ENCODE measurements at places on chromosomes 6 and 20.

GRCh38 chr6:19450651-19451050, 386.5 kb upstream of the ID4 start:
- DNase-seq, result no peak

DNA sequence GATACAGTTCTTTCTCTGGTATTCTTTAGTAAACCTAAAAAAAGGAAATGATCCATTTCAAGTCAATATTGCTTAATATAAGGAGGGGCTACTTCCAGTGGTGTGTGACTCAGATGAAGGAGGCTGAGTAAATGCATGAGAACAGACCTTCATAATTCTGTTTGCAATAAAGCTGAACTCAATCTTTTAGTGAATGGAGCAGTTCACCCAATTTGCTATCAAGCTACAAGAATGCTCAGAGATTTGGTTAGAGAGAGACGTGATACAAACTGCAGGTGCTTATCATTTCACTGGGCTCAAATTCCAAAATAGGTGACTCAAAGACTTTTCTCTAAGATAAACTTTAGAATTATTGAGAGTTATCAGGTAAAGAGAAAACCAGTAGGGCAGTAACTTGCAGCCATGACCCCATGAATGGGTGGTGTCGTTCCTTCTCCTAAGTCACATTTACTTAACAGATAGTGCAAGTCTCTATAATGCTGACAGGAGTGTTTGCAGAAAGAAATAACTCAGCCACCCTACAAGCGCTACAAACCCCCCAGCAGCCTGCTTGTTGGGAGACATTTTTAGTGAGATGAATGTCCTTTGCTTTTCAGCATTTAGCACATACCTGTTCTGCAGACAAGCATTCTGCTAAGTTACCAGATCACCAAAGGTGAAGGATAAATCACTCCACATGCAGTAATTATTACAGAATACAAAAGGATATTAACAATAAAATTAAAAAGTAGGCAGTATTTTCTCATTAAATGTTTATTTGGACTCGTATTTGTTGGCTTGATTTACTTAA, 16.4 kb upstream of the BLOC1S5 start:
- peak; percentile 42 for DNase-seq

GRCh38 chr6:46898006-46898405, 23.7 kb downstream of the ADGRF5 start:
- no peak for DNase-seq

DNA sequence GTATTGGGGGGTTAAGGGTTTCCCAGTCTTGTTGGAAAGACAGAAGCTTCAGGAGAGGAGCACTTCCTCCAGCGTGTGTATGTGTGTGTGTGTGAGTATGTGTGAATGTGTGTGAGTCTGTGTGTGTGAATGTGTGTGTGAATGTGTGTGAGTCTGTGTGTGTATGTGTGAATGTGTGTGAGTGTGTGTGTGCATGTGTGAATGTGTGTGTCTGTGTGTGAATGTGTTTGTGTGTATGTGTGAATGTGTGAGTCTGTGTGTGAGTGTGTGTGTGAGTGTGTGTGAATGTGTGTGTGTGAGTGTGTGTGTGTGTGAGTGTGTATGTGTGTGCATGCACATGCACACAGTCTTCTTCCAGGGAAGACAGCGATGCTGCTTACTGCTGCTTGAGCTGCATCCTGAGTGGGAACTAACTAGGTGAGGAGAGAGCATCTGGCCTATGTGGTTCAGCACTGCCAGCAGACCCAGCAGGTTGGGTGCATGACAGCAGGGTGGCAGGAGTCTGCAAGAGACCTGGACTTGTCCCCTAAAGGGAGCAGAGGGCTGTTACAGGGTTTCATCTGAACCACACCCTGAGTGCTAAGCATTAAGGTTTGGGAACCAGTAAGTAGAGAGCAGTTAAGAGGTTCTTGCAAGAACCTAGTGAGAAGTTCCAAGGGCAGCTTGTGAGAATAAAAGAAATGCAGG, 22.7 kb upstream of the CCND3 start:
- DNase-seq, result no peak

- no peak for DNase-seq
These were observed 58.1 kb downstream of the VSTM2L start for GRCh38 chr20:37961066-37961465.

GRCh38 chr6:1346558-1347091, 34.7 kb downstream of the FOXQ1 start:
- DNase-seq, result no peak

DNA sequence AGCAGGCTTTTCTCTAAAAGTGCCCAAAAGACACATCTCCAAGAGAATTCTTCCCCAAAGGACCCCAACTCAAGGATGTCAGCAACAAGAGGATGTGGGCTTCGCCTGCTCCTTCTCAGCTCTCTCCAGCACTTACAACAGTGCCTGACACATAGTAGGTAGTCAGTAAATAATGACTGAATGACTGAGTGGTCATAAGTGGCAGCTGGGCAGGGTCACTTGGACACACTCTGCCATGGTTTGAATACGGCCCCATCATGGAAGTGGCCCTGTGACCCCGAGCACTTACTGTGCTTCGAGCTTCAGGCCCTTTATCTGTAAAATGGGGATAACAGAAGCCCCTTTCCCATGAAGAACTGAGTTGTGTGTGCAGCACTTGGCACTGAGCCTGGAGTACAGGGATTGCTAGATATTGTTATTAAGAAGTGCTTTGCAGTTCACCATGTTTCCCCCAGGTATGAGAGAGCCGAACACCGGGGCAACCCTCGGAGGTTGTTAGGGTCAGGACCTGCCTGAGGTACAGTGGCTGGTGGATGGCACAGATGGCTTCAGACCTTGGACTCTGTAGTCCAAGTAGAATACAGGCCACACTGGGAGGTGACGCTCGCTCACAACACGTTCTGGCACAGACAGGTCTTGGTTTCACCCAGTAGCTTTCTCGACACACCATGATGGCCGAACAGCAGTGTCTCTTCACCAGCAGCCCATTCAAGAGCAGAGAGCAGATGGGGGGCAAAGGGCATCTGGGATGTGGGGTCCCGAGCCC, 56.0 kb downstream of the NOL4L start:
- no peak for DNase-seq

DNA sequence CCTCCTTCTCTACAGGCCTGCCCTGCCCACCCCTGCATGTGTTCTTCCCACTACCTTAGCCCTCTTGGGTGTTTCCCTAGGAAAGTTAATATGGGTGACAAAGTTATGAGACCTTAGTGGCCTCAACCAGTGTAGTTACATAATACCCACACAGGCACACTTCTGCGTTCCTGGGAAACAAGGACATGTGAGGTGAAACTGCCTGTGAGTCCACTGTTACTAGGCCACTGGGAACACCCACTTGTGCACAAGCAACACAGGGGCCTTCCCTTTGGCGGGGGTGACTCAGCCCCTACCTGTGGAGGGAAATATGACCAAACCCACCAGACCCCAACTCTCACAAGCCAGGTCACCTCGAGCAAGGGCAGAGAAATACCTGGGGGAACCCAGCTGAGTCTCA, 12.8 kb downstream of the PI16 start:
- no peak for DNase-seq

DNA sequence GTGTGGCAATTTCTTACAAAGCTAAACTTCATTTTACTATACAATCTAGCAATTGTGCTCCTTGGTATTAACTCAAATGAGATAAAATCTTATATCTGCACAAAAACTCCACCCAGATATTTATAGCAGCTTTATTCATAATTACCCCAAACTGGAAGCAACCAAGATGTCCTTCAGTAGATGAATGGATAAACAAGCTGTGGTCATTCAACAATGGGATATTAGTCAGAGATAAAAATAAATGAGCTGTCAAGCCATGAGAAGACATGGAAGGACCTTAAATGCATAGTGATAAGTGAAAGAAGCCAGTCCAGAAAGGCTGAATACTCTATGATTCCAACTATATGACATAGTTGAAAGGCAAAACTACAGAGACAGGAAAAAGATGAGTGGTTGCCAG, 98.9 kb upstream of the BMP2 start:
- no peak for DNase-seq

DNA sequence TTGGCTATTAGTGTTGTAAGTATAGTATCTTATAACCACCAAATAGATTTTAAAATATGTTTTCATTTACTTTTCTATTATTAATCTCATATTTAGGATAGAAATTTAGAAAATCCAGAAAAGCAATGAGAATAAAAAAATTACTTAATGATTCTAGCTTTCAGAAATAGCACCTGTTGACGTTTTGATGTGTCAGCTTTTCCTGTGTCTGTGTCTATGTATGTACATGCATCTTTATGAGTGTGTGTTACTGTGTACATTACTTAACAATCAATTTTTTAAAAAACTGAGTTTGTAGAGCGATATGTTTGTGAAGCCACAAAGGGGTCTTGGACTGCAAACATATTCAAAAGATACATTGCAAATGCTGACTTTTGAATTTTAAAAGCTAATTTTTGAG, 526.9 kb downstream of the BCKDHB start:
- no peak for DNase-seq

DNA sequence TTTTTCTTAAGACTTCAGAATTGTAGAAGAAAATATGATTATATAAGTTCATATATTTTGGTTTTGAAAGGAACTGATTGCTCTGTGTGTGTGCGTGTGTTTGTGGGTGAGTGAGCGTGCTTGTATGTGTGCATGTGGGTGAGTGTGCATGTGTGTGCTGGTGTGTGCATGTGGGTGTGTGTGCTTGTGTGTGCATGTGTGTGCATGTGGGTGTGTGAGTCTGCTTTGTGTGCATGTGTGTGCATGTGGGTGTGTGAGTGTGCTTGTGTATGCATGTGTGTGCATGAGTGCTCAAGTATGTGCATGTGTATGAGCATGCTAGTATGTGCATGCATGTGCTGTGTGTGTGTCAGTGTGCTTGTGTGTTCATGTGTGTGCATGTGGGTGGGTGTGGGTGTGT, 238.5 kb downstream of the CDC5L start:
- DNase-seq, result no peak

GRCh38 chr20:19609642-19610223, 148.3 kb upstream of the RIN2 start:
- DNase-seq, result no peak

DNA sequence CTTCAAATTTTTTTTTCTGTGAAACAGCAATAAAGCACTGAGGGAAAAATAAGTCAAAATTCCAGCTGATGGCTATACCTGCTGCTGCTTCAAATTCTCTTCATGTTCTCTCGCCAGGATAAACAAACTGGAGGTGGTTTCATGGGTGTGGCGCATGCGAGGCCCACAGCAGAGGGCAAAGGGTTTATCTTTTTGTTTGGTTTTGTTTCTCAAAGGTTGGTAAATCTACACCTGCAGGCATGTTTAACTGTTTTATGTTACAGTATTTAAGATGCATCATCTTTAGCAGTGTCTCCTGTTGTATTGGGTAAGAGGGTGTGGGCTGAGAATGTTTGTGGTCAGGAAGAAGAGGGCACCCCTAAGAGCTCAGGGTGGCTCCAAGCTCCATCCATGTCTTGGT, 342.2 kb downstream of the CDH26 start:
- no peak for DNase-seq

DNA sequence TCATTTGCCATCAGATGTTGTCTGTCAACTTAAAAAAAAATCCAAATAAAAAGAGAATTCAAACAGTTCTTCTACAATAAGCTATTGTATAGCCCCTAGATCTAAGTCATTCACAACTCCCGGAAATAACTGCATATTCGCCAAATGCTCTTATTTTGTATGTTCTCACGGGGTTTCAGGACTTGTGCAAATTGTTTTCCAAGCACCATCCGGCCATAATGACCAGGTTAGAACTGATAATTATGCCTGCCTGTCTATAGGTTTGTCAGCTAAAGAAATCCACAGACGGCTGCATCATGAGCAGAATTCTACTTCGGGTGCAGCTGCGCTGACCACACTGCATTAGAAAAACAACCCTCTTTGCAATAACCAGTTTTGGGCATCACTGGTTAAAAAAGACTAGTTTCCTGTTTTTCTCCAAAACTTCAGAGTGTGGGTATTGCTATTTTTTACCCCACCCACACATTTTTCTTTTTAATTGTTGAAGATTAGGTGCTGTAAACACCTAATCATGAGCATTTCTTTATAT, 87.7 kb downstream of the HIVEP2 start:
- DNase-seq, result no peak

- no peak for DNase-seq
These were observed 16.9 kb downstream of the KIAA1755 start for GRCh38 chr20:38243709-38244020.

DNA sequence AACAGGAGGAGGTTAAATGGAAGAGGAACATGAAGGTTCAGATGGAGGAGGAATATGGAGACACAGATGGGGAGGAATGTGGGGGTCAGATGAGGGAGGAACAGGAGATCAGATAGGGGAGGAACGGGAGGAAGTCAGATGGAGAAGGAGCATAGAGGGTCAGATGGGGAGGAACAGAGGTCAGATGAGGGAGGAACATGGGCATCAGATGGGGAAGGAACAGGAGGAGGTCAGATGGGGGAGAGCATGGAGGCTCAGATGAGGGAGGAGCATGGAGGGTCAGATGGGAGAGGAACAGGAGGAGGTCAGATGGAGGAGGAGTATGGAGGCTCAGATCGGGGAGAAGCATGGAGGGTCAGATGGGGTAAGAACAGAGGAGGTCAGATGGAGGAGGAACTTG, 290.6 kb downstream of the BMP7 start:
- no peak for DNase-seq

DNA sequence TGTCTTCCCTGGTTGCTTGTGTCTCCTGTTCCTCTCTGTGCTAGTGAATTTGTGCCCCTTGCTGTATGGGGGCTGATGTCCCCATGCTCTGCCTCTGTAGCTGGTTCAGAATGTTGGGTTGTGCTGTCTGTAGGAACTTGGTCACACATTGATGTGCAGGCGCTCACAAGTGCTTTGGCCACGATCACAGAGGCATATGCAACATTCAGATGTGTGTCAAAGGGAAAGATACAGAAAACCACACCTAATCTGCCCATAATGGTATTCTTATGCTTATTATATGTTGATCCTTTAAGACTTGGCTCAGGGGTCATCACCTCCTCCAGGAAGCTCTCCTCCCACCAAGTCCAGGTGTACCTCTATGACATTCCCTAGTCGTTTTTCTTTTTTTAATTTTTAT, 17.1 kb upstream of the DHX35 start:
- DNase-seq, result no peak

DNA sequence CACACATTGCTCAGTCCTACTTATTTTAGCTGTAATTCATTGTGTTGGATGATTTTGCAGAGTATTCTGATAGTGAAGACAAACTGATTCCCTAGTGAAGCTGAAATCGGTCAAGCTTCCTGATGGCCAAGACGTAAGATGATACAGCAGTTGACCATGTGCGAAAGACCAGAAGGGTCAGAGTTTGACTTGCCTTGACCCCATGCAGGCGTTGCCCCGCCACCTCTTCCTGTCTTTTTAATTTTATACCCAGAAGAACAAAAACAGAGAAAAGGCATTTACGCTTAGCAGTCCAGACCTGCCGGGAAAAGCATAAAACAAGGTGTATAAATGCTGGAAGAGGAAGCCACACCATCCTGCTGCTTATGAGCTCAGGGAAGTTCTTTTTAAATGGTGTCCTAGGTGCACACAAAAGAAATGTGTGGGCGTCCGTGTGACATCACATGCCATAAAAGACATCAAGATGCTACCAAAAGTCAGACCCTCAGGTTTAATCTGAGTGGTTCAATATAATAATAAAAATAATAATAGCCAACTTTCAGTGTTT, 32.2 kb downstream of the TSHZ2 start:
- no peak for DNase-seq

- no peak for DNase-seq
These were observed 213.7 kb downstream of the ANKRD60 start for GRCh38 chr20:58014628-58015315.

- DNase-seq, result peak; percentile 71
These were observed 27.1 kb downstream of the RIPOR2 start for GRCh38 chr6:24908650-24909035.

- no peak for DNase-seq
These were observed 19.1 kb upstream of the FOXC1 start for GRCh38 chr6:1590580-1590979.

GRCh38 chr20:11204926-11205768, 531.3 kb upstream of the JAG1 start:
- DNase-seq, result no peak

All from GM04503 (cell line).